ENCODE measurements at places on chromosomes 7 and 10.
A peak's percentile ranks its signal among the peaks of the same experiment; 100 is the strongest.

GRCh38 chr10:5406918-5407317 is 2.3 kb upstream of the TUBAL3 start:
- no peak overlapping the region for H3K4me3 ChIP-seq
- H3K4me1 ChIP-seq: no peaks in the 10 kb centered on the region

DNA sequence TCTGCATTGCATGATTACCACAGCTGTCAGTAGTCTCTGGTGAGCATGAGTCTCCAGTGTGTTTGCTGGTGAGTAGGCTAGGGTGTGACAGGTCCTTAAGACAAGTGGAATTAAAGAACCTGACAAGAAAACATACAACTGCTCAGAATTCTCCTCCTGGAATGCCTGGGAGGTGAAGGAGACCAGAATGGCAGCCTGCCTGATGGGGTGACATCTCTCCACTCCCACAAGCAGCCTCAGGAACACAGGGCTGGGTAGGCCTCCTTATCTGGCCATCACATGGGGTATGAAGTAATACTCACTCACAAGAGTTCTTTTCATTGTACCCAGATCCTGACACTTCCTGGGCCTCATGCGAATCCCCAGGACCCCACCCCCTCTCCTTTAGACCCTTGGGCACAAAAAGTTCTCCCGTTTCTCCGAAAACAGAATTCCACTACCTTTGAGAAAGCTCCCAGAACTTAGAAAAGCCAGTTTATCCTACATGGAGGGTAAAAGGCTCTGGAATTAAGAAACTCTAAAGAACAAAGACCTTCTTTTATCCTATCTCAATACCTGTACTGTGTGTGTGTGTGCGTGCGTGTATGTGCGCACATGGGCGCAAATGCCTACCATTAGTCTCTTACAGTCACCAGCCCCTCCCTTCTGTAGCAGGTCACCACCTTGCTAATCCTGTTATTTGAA is 33.4 kb upstream of the C1GALT1 start:
- no peak for DNase-seq
- no peak overlapping the region for H3K27ac ChIP-seq
- H3K4me1 ChIP-seq: peaks cover 10% of the 10 kb centered on the region
- peaks cover 2% of the 10 kb centered on the region for H3K36me3 ChIP-seq

- no peak for DNase-seq
- no peaks in the 10 kb centered on the region for H3K4me1 ChIP-seq
- H3K36me3 ChIP-seq: no peaks in the 10 kb centered on the region
- H3K27ac ChIP-seq: no peak overlapping the region
These were observed 440.5 kb downstream of the SEMA3D start for GRCh38 chr7:84746353-84746752.

GRCh38 chr10:1860351-1860750 is 123.0 kb upstream of the ADARB2 start:
- no peak for DNase-seq
- peaks cover 15% of the 10 kb centered on the region for H3K27me3 ChIP-seq
- H3K4me3 ChIP-seq: no peak overlapping the region
- H3K27ac ChIP-seq: no peak overlapping the region

DNA sequence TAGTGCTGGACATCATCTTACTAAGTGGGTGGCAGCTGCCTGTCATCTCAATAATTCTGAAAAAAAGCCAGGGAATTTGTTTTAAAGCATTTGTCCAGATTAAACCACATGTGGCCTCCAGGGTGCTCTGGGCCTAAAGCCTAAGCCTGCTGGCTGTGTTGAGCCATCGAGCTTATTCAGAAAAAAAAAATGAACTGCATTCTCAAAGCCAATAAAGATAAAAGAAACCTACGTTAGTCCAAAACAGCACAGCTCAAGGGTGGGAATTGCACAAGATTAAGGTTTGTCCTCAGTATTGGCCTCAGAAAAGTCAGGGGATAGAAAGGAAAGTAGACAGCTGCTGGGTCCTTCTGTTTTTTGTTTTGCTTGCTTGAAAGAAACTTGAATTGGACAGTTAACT is 22.6 kb upstream of the PRTFDC1 start:
- H3K27ac ChIP-seq: no peak overlapping the region
- peaks cover 3% of the 10 kb centered on the region for H3K4me1 ChIP-seq
- H3K36me3 ChIP-seq: no peaks in the 10 kb centered on the region

- peaks cover 4% of the 10 kb centered on the region for H3K36me3 ChIP-seq
- H3K4me1 ChIP-seq: peaks cover 48% of the 10 kb centered on the region
- H3K27ac ChIP-seq: peak overlapping the region; percentile 96
These were observed 3.2 kb downstream of the DNAJB6 start for GRCh38 chr7:157339777-157340677.

- no peaks in the 10 kb centered on the region for H3K36me3 ChIP-seq
- no peak for DNase-seq
- peaks cover 3% of the 10 kb centered on the region for H3K4me1 ChIP-seq
These were observed 53.9 kb downstream of the ARHGAP22 start for GRCh38 chr10:48550977-48551376.

GRCh38 chr10:122075171-122075570 is 86.2 kb downstream of the TACC2 start:
- no peak for DNase-seq
- no peak overlapping the region for H3K4me3 ChIP-seq
- H3K36me3 ChIP-seq: no peaks in the 10 kb centered on the region
- peaks cover 6% of the 10 kb centered on the region for H3K27me3 ChIP-seq

DNA sequence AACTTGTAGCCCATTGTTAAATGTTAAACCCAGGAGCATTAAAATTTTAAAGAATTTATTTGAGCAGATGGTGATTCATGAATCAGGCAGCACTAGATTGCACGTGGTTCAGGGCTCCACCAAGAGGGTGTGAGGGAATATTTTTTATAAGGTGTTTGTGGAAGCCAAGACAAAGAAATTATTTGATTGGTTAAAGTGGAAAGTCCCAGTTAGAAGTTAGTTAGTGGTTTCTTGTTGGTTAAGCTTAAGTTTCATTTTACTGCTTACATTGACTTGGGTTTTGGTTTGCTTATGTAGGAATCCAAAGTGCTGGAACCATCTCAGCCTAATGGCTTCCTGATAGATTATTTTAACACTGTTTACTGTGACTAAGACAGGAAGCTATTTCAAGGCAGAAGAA is 906.2 kb downstream of the LRMDA start:
- no peak overlapping the region for H3K27ac ChIP-seq
- no peaks in the 10 kb centered on the region for H3K4me1 ChIP-seq
- no peaks in the 10 kb centered on the region for H3K27me3 ChIP-seq
- H3K36me3 ChIP-seq: no peaks in the 10 kb centered on the region
- no peak for DNase-seq
- H3K4me3 ChIP-seq: no peak overlapping the region

GRCh38 chr7:32059289-32060011 is 10.8 kb downstream of the PDE1C start:
- H3K36me3 ChIP-seq: no peaks in the 10 kb centered on the region
- DNase-seq: no peak
- no peak overlapping the region for H3K27ac ChIP-seq

GRCh38 chr7:30556840-30557239 is 37.8 kb upstream of the GARS1 start:
- no peaks in the 10 kb centered on the region for H3K27me3 ChIP-seq
- peaks cover 3% of the 10 kb centered on the region for H3K4me1 ChIP-seq
- no peak for DNase-seq
- H3K4me3 ChIP-seq: no peak overlapping the region
- H3K36me3 ChIP-seq: peaks cover 2% of the 10 kb centered on the region

DNA sequence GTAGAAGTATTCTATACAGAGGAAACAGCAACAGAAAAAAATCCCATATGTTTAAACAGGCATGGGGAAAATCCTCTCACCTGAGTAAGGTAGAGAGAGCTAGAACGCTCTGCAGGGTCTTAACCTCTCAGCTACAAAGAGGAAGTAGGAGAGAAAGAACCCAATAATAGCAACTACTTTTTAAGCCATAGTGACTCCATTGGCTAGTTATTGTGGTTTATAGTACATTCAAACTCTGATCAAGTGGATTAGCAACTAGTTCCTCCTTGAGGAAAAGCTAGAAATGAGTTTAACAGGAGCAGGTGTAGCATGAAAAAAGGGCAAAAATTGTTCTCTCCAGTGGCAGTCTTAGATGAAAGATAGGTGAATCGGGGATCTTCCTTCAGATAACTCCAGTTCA is 89.7 kb downstream of the HGF start:
- no peaks in the 10 kb centered on the region for H3K27me3 ChIP-seq
- no peak for DNase-seq
- no peaks in the 10 kb centered on the region for H3K4me1 ChIP-seq
- H3K36me3 ChIP-seq: no peaks in the 10 kb centered on the region
- H3K27ac ChIP-seq: no peak overlapping the region

- peaks cover 2% of the 10 kb centered on the region for H3K36me3 ChIP-seq
- no peak for DNase-seq
- H3K4me3 ChIP-seq: no peak overlapping the region
- peaks cover 7% of the 10 kb centered on the region for H3K4me1 ChIP-seq
- H3K27ac ChIP-seq: no peak overlapping the region
- H3K27me3 ChIP-seq: no peaks in the 10 kb centered on the region
These were observed 54.6 kb downstream of the ATE1 start for GRCh38 chr10:121873236-121873635.

Data from T-helper 17 cell (primary cell).